ENCODE measurements at places on chromosomes 3 and 15.

- DNase-seq, result no peak
Measured at GRCh38 chr3:110804856-110805255, 266.8 kb upstream of the NECTIN3 start.

- DNase-seq, result no peak
Measured at GRCh38 chr3:17234382-17234781, 349.6 kb downstream of the PLCL2 start.

DNA sequence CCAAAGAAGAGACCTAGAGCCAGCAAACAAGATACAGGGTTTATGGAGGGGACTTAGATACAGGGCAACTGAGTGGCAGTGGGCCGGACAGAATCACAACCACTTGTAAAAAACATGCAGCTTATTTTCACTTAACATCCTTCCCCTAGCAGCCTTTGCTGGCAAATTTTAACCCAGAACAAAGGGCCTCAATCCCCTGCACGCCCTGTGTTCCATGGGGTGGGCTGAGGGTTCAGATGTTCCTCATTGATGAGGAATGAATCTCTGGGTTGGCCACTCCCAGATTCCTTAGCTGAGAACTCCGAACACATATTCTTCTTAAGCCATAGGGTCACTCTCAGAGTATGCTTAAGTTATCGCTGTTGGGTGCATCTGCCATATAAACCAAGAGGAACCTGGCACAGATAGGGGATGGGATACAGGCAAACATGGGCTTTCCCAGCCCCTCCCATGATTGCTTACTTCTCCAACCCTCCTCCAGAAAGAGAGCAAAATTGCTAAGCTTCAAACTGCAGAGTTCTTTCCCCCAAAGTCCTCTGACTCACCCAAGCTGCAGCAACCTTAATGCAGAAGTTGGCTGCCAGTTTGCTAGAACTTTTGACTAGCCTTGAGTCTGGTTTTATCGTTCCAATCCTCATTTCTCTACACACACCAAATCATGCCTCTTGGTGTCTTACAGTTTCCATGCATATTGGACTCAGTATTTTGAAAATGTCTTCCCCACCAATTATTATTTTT lies 146.9 kb downstream of the CD47 start:
- no peak for DNase-seq

DNA sequence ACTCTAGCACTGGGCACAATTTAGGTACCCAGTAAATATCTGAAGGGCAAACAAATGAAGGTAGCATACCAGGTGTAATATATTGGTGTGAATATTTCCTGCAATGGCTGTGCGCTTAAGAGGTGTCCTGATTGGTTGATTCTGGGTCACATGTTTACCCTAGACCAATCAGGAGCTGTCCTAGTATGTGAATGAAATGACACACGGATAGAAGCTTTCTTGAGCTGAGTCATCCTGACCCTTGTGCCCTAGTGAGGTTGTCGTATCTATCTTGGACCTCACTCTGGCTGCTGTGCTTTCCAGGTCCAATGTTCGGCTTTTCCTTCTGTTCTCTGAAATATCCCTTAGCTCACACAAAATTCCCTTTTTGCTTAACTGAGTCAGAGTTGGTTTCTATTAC lies 58.1 kb upstream of the FOXP1 start:
- no peak for DNase-seq

- no peak for DNase-seq
Measured at GRCh38 chr15:79007066-79007465, 62.2 kb upstream of the CTSH start.

Measured in GM10248 (cell line).